HS-5 (cell line): ENCODE measurements at places on chromosomes 16 and 17.

GRCh38 chr16:55257966-55258613 lies 65.9 kb upstream of the IRX6 start:
- no peak for DNase-seq

- DNase-seq: no peak
Observed at GRCh38 chr16:58767581-58767980, 33.5 kb upstream of the GOT2 start.

- DNase-seq: no peak
Observed at GRCh38 chr17:35912942-35913341, 17.6 kb downstream of the RDM1 start.

- DNase-seq: no peak
Observed at GRCh38 chr17:82317394-82318168, at the start of gene CD7. TSS of gene CD7 (minus strand) at chr17:82317608. CDS start at chr17:82317495, 113 bp downstream.

DNA sequence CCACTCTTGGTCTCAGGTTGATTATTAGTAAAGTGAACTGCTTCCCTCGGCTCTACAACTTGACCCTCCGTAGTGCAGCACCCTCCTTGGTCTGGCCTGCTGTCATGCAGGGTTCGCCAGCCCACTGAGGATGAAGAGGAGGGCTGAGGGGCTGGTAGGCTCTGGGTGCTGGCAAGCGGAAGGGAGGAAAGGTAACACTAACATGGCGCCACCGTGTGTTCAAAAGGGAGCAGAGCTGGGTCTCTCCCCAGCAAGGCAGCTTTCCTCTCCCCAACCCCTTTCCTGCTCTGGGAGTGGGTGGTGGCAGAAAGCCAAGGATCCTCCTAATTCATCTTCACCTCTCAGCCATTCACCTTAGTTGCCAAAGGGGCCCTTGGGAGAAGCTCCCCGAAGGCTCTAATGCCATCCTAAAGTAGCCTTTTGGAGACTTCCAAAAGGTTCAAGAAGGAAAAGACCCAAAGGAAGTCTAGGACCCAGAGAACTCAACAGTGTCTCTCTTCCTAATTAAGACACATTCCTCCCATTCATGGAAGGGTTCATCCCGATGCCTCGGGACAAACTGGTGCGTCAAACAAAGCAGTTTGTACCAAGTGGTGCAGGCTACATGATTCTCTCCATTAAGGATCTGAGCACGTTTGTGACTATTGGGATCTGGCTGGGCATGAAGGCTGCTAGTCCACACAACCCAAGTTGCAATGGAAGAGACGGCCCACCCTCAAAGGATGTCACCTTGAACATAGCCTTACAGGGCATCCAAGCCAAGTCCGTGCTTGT lies 90.8 kb upstream of the TOB1 start:
- no peak for DNase-seq

DNA sequence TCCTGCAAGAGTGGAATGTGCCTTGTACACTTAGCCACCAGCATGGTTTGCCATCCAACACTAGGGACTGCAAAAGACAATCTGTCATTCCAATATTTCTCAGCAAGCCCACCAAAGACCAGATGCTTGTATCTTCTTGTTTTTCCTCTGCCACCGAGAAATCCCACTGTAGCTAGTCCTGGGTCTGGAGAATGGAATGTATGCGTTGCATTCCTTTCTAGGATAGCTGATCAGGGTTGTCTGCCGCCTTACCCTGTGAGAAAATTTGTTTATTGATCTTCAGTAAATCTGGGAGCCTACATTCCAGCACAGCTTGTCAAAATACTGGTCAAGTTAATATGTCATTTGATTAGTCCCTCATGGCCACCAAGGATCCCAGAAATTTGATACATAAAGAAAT lies 28.1 kb upstream of the ADAMTS18 start:
- DNase-seq: no peak

DNA sequence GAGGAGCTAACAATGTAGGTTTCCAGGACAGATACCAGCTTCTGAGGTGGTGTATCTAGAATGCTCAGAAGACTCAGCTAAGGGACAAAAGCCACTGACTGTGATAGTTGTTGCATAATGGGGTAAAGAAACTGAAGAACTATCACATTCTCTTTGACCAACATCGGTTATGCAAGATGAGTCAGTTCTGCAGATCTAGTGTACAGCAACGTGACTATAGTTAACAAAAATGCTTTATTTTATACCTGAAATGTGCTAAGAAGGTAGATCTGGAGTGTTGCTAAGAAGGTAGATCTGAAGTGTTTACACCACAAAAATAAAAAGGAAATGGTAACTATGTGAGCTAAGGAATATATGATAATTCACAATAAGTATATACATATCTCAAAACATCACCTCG lies 2.5 kb downstream of the KRTAP9-6 start:
- no peak for DNase-seq

DNA sequence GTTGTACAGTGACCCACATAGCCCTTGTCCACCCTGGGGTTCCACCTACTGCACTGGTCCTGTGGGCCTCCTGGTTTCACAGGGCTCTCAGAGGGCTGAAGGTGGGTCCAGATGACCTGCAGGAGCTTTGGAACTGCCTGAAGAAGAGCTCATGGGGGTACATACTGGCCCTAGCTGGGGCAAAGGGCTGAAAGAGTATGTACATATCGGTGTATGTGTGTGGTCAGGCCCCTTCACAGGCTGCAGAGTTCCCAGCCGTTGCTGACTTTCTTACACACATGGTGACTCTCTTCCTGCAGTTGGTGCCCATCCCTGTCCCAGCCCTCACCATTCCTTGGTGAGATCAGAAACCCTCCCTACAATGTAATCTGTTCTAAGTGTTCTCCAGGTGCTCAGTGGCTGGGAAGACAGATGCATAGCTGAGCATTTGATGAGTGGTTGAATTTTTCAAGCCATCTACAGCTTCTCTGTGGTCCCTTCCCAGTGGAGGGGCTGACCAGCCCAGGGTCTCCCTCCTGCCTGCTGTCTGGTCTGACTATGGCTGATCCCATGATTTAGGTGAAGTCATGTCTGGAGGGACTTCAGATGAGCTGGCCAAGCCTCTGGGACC lies 2.4 kb upstream of the NFATC3 start:
- DNase-seq: no peak

DNA sequence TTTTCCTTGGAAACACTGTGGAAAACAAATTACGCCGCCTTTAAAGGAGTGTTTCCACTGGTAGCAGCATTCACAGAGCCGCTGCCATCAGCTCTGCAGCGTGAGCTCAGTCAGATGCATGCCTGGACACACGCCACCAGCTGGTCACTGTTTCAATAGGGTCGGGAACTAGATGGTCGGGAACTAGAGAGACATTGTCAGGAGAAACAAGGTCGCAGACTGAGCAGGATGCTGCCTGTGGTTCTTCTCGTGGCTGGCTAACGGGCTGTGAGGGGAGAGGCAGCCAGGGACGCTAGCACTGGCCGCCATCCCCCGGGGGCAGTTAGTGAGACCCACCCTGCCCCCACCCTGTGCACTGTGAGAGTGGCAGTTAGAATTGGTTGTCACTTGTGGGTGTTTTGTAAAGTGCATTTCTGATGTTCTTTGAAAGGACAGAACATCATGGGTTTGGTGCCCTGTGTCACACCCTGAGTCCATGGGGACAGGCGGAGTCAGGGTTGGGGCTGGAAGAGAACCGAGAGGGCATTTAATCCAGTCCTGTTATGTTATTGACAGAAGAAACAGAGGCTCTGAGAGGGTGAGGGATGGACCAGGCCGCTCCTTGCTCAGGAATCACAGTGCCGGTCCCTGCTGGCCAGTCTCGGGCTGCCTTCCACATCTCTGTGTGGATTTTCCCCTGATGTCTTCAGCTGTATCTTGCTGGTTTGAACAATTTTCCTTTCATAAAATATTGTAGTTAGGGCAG lies 86.3 kb downstream of the SPECC1 start:
- no peak for DNase-seq

GRCh38 chr17:43719578-43719977 lies 39.0 kb downstream of the SOST start:
- no peak for DNase-seq

GRCh38 chr17:32445497-32445896 lies 1.2 kb downstream of the PSMD11 start:
- no peak for DNase-seq

- no peak for DNase-seq
Observed at GRCh38 chr16:73091174-73091573, 43.2 kb upstream of the ZFHX3 start.

DNA sequence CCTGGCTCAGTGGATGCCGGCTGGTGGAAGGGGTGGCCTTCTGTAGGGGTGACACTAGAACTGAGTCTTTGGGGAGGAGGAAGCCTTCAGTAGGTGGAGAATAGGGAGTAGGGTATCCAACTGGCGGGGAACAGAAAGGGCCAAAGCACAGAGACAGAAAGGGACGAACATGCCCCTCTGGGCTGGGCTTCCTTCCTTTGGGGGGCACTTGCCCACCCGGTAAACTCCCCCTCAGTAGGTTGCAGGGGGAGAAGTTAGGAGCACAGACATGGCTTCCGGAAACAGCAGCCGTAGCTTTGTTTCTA lies 774 bp downstream of the ENGASE start:
- no peak for DNase-seq

DNA sequence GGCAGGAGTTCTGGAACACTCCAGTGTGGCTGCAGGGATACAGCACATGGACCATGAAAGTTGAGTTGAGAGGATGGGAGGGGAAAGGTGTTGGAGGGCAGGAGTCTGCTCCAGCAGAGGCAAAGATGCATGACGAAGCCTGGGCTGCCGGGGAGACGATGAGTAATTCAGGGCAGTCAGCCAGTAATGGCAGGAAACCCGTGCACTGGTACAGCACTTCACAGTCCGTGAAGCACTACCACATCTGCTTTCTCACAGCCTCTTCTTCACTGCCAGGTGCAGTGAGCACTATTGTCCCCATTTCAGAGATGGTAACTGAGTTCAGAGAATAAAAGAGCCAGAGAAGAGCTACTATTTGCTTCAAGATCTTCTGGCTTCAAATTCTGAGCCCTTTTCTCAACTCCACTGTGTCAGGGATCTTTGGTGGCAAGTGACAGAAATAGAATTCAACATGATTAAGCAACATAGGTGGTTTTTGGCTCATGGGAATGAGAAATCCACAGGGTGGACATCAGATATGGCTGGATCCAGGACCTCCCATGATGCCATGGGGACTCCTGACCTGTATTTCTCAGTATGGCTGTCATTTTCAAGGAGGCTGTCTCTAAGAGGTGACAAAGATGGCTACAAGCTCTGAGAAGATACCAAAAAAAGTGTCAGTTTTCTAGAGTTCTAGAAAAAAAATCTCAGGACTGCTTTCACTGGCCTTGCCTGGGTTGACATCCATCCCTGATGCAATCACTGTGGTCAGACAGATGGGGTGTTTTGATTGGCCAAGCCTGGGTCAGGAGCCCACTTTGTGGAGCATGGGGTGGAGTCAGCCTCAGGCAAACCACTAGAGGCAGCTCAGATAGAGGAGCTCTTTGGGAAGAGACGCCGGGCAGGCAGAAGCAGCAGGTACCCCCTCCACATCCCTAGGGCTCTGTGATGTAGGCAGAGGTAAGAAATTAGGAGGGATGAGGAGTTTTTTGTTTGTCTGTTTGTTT lies 24.7 kb downstream of the IL21R start:
- peak; percentile 68 for DNase-seq

DNA sequence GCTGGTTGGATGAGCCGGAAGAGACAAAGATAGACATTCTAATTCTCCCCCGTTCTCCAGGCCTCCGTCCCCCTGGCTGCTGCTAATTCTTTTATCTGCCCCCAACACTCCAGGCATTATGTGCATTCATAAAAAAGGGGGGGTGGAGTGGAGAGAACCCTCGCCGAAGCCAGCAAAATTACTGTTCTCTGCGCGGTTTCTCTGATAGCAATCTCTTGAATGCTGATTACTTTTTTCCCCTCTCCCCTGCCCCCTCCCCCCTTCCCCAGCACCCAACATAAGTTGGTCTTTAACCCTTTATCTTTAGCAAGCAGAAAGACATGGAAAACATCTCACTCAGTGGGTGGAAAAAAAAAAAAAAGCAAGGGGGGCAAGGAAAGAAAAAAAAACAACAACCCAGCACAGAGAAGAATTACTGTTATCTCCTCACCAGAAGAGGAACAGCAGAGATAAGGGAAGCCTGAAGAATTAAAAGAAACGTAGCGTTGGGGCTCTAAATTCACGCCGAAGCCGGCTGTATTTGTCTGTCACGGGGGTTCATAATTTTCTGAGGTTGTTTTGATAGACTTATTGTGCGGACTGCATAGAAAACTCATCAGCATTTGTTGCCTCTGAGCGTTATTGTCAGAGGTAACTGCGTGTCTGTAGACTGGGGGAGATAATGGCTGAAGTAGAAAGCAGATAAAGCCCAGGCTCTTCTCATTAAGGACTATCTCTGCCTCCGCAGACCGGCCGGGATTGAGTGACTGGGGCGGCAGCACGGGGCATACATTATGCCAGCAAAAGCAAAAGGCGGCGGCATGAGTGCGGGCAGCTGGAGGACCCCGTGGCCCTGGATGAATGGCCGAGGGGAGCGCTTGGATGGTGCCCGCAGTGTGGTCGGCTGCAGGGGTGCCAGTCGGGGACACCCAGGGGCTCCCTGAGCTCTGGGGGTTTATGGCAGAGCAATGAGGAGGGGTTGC lies 126.9 kb downstream of the MRM1 start:
- no peak for DNase-seq
